Cortex of kidney (tissue), 1 donor: ENCODE measurements at places on chromosomes 2 and 18.

GRCh38 chr18:13440277-13441248, 222.0 kb downstream of the LDLRAD4 start:
- no peak for DNase-seq

- no peak for DNase-seq
Measured at GRCh38 chr2:102331311-102331980, 20.1 kb downstream of the IL1RL1 start.

- DNase-seq = no peak
Measured at GRCh38 chr2:157420771-157421323, 23.0 kb downstream of the CYTIP start.

- no peak for DNase-seq
Measured at GRCh38 chr2:30248791-30249190, 17.5 kb downstream of the LBH start.

- no peak for DNase-seq
Measured at GRCh38 chr2:110682267-110682666, 4.4 kb upstream of the BUB1 start.

GRCh38 chr2:118128826-118129225, 40.6 kb downstream of the INSIG2 start:
- no peak for DNase-seq

DNA sequence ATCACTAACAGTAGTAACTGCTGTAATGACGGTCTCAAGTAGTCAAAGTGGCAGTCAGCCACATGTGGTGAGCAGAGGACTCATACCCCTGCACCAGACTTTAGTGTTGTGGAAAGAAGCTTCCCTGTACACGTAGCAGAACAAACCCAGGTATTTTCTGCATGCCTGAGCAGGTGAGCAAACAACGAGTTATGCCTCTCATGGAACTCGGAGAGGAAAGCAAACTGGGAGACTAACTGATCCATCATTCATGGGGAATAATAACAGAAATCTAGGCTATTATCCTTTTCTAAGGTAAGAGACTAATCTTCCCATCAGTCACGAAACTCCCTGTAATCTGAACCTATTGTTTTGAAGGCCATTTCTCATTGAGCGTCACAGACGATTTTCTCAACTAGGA, 1495.2 kb upstream of the NXPH2 start:
- DNase-seq = no peak

GRCh38 chr2:240919161-240919781, 13.1 kb downstream of the CROCC2 start:
- no peak for DNase-seq

DNA sequence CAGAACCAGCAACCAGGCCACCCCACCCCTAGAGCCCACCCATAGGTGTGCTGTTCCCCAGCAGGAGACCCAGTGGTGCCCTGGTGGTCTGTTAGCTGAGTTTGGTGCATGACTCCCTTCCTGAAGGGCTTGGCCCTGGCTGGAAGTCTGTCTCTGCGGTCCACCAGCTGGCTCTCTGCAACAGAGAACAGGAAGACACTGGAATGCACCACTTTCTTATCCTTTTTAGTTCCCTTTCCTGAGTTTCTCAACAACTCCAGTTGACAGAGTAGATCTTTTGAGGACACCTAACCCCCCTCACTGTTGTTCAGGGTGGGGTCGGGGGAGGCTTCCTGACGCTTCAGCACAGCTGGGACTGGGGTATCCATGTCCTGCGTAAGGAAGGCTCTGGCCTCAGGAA, 11.9 kb upstream of the RPL37A start:
- DNase-seq = no peak

- DNase-seq = no peak
Measured at GRCh38 chr2:241009601-241010530, 11.4 kb downstream of the SNED1 start.
